ENCODE measurements at places on chromosomes 2 and 18.

DNA sequence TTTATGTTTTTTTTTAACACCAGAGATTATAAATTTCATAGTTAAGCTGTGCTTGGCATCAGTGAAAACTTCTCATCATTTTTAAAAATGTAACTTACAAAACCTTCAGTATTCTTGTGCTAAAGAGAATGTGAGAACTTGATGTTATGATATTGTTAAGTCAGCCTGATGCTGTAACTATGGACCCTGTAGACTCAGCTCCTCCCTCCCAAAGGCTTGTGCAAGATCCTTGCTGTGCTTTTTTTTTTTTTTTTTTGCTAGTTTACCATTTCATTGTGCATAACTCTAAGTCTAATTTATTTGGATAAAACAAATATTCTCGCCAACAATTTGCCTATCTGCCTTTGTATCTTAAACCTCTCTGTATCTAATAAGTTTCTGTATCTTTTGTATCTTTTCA lies 12.9 kb upstream of the TFPI start:
- no peak for DNase-seq

GRCh38 chr18:23538001-23538400 lies 34.7 kb downstream of the RMC1 start:
- no peak for DNase-seq

DNA sequence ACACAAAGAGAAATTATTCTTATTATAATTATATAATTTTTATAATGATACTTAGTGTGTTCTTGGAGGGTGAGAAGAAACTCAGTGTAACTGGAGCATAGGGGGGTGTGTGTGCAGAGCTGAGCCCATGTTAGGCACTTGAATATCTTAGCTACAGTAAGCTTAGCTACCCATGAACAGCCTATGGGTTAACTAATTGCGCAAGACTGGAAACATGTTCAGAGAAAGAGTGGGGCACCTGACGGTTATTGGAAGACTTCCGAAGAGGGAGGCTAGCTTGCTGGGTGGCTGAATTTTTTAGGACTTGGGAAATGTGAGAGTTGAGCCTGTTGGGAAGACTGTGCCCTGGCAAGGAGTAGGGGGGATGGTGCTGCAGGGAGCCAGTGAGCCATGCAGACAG lies 229.2 kb downstream of the SLC4A3 start:
- no peak for DNase-seq

DNA sequence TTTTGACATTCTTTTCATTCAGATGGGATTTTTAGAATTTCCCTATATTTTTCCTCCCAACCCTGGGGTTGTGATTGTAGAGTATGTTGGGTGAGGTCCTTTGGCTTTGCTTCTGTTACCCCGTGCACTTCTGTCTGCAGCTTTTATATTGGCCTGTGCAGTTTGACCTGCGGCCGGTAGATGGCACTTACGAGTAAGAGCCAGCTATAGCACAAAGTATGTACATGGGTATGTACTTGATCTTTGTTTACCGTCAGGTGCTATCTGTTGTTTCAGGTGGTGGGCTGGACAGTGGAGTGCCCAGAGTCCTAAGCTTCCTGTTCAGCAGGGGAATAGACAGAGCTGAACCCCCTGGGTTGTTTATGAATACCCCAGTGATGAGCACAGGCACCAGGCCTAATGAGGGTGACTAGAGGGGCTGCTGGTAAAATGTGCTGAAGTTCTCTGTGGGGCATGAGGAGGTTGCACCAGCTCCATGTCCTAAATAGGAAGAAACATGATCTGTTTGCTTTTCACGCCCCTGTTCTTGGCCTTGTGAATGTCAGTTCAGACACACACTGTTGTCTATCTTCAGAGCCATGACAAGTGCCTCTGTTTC lies 58.9 kb upstream of the THUMPD2 start:
- no peak for DNase-seq

- DNase-seq: no peak
Observed at GRCh38 chr2:234468503-234468902, 28.4 kb downstream of the ARL4C start.

DNA sequence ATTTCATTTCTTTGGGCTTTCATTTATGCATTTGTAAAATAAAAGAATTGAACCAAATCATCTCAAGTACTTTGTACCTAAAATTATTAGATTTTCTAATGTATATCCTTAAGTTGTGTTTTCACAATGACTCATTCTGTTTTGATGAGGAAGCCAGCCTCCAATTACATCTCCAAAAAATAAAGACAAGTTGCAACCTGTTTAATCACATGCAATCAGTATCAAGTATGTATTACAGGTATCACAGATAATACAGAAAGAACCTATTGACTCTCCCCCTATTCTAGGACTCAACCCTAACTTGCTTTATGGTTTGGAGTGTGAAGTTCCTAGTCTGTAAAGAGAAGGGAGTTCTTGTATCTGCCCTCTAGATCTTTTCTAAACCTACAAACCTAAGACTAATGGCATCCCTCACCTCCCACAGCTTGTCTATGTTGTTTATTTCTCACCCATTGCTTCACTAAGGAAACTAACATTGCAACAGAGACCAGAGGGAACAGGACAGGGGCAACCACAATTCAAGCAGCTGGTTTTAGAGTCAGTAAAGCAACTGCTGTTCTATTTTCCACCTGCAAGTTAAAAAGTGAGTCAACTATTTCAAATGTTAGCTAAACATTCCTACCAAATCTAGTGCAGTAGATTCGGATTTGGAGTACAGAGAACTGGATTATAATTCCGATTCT lies 141.1 kb upstream of the ETAA1 start:
- no peak for DNase-seq

- DNase-seq: no peak
Observed at GRCh38 chr18:9380101-9380500, 45.5 kb downstream of the TWSG1 start.

DNA sequence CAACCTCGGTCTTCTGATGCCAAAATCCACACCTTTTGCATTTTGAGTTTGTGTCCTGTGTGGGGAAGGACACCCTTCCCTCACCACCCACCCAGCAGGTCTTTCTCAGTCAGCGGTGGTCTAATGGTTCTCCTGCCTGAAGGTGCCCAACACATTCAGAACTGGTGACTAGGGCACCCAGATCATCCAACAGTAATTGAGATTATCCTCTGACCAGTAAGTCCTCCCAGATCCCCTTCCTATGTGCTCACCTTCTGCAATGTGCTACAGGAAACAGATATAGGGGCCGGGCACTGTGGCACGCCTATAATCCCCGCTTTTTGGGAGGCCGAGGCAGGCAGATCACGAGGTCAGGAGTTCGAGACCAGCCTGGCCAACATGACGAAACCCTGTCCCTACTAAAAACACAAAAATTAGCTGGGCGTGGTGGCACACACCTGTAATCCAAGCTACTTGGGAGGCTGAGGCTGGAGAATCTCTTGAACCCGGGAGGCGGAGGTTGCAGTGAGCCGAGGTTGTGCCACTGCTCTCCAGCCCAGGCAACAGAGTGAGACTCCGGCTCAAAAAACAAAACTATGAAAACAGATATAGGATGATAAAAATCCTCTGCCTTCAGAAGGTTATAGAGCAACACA lies 56.2 kb downstream of the REEP1 start:
- DNase-seq: no peak

DNA sequence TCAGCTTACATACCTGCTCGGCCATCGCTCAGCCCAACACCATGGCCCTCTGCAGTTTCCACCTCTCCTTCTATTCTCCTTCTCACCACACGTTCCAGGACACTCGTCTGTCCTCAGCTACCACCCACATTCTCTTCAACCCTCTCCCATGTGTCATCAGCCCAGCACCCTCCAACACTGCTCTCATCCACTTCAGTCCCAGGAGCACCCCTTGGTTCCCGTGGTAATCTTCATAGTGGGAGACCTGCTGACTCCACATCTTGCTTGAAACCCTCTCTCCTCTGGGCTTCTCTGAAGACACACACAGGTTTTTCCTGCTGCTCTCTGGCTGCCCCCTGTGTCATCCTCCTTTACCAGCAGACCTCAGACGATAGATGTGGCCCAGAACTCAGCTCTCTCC lies 228.7 kb downstream of the GBX2 start:
- no peak for DNase-seq

- DNase-seq: no peak
Observed at GRCh38 chr2:199679883-199680282, 171.1 kb downstream of the FTCDNL1 start.

All from neural crest cell (in vitro differentiated cells).